Activated naive CD4-positive, alpha-beta T cell treated with anti-CD3 and anti-CD28 coated beads for 36 hours (primary cell): ENCODE measurements at places on chromosomes 7 and 10.

GRCh38 chr7:127254163-127254684 lies 1.5 kb upstream of the GRM8 start:
- no peak for DNase-seq

DNA sequence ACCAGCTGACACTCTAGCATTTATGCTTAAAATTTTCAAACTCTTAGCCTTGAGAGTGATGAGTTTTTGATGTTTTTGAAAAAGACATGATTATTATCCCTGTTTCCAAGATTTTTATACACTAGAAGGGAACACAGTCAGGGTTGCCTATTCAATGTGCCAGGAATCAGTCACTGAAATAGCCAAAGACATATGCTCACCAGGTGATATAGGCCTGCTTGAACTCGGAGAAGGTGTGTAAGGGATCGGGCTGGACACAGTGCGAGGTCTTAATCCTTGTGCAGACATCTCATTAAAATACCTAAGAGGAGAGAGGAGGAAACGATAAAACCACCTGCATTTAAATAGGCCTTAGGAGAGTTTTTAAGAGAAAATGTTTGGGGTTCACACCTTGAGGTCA lies 51.0 kb upstream of the MRLN start:
- no peak for DNase-seq

GRCh38 chr7:16594676-16595075 lies 50.9 kb downstream of the ANKMY2 start:
- no peak for DNase-seq

GRCh38 chr10:62058476-62058875 lies 157.0 kb downstream of the ARID5B start:
- no peak for DNase-seq
